NCI-H187 treated with DMSO at 0.1 percent for 48 hours (cell line): ENCODE measurements at places on chromosomes 1 and 21.

DNA sequence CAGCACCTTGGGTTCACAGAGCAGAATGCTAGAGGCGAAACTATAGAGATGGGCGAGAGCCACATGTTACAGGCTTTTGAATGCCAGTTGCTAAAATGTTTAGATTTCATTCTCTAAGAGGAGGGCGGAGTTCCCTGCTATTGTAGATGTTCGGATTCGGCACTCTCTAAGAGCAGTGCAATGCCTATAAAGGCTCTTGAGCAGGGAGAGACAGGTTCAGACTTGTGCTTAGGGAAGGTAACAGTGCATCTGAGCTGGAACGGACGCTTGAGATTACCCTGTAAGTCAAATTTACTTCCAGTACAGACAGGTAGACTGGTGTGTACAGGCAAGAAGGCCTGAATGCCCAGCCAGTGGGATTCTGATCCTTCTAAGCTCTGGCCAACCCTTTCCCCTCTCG lies 15.3 kb downstream of the LURAP1 start:
- DNase-seq: peak; percentile 97

DNA sequence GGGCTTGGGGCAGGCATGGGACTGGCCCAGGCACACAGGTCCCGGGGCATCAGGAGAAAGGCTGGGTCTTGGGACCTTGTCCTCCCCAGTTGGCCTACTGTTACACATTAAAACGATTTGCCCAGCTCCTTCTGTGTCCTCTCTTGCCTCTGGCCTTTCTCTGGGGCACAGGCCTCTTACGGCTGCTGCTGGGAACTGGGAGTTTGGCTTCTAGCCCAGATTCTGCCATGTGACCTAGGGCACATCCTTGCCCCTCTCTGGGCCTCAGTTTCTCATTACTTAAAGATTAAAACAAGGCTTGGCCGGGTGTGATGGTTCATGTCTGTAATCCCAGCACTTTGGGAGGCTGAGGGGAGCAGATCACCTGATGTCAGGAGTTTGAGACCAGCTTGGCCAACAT lies 14.0 kb downstream of the KDF1 start:
- DNase-seq: no peak

DNA sequence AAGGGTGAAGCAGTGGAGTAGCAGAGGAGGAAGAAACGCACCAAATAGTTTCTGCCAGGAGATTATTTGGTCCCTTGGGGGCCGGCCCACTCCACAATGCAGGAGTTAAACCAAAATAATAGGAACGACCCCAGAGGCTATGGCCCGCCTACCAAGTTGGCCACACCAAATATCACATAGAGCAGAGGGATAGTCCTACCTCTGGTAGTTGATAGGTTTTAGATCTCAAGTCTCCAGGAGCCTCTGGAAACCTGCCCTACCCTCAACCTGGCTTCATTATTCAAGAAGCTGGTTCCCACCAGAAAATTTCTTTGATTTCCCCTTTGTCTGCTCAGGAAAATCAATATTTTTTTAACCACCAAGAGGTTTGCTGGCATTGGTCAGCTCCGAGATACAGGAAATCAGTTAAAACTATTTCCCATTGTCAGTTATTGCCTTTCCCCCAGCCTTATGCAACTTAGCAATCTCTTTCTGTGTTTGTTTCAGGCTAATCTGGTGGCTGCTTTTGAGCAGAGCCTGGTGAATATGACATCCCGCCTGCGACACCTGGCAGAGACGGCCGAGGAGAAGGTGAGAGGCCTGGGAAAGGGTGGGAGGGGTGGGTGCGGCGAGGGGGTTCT lies 35.5 kb upstream of the IPO9 start:
- DNase-seq: no peak

- DNase-seq: no peak
These were observed 2.4 kb upstream of the NAV1 start for GRCh38 chr1:201536558-201536957.

- no peak for DNase-seq
These were observed 93.5 kb downstream of the AKT3 start for GRCh38 chr1:243756529-243756928.

DNA sequence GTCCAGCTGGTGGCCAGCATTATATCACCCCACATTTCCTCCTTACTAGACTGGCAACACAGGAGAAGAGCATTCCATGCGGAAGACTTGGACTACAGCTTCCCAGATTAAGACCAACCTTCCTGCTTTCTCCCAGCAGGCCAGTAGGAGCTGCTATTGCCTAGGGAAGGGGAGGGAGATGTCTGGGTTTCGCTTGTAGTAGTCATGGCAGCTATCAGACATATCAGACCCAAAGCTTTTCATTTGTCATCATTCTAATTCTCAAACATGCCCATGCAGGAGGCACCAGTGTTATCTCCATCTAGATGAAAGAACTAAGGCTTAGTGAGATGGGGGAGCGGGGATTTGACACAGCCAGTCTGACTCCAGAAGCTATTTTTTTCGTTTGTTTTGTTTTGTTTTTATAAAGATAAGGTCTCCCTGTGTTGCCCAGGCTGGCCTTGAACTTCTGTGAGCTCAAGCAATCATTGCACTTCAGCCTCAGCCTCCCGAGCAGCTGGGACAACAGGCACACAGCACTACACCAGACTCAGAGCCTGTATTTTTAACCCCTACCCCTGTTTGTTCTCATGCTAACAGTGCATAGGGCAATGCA lies 4.5 kb downstream of the PLA2G2A start:
- no peak for DNase-seq

DNA sequence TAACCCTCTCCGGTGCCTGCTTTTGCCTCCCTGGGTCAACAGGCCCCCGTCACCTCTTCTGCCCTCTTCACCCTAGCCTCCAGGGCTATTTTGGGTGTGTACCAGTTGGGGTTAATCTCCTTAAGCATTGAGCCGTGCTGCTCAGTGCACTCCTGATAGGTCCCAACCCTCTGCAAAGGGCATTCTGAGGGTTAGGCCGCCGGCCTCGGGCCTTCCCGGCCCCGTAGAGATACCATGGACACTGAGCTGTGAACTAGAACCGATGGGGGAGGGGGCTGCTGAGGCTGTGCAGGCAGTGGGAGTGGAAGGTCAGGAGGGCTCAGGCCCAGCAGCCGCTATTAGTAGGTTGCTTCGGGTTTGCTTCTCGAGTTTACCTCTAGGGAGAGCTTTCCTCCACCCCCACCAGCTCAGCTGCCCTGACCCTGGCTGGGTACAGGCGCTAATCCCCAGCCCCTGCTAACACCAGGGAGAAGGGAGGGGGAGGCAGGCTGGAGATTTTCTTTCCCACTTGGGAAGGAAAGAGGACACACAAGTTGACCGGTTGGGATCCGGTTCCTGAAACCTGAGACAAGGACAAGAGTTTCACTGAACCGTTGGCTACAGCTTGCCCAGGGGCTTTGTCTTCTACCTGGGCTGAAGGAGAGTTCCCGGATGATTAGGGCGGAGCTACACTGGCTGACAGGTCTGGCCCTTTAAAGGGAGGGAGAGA lies 4.8 kb downstream of the LMOD1 start:
- DNase-seq: no peak
